ENCODE measurements at places on chromosomes 4 and X.

DNA sequence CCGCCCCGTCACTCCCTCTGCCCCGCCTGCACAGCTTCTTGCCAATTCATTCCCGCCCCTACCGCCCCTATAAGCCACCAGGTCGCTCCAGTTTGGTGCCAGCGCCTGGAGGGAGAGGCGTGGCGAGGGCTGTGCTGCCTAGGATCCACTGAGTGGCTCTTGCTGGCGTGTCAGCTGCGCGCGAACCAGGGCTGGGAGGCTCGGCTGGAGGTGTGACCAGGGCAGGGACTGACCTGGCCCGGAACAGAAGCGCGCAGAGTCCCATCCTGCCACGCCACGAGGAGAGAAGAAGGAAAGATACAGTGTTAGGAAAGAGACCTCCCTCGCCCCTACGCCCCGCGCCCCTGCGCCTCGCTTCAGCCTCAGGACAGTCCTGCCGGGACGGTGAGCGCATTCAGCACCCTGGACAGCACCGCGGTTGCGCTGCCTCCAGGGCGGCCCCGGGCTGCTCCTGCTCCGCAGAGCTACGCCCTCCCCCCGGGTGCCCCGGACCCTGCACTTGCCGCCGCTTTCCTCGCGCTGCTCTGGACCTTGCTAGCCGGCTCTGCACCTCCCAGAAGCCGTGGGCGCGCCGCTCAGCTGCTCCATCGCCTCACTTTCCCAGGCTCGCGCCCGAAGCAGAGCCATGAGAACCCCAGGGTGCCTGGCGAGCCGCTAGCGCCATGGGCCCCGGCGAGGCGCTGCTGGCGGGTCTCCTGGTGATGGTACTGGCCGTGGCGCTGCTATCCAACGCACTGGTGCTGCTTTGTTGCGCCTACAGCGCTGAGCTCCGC is at the start of gene GPR78:
Gene GPR78 (plus strand): TSS at position 72 of the 773 bp plus-strand sequence. CDS start 591 bp downstream, at position 663.
- DNase-seq, result no peak

GRCh38 chrX:101257448-101258258 is 33.5 kb downstream of the TAF7L start:
- no peak for DNase-seq

DNA sequence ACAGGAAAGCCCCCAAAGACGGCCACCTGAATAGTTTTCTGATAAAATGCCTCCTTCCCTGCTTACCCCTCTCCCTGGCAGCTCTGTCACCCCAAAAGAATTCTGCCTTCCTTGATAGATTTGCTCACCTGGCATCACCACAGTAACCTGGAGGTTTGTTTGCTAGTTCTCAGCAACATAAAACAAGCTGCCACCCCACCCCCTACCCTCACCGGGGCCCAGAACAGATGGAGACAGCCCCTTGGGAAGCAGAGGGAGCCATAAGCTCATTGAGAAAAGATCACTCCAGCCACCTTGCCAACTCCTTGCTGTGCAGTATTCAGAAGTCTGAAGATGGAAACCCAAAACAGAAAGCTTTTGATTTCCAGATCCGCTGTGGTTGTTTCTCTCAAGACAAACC is 108.6 kb downstream of the DHX15 start:
- peak; percentile 64 for DNase-seq

DNA sequence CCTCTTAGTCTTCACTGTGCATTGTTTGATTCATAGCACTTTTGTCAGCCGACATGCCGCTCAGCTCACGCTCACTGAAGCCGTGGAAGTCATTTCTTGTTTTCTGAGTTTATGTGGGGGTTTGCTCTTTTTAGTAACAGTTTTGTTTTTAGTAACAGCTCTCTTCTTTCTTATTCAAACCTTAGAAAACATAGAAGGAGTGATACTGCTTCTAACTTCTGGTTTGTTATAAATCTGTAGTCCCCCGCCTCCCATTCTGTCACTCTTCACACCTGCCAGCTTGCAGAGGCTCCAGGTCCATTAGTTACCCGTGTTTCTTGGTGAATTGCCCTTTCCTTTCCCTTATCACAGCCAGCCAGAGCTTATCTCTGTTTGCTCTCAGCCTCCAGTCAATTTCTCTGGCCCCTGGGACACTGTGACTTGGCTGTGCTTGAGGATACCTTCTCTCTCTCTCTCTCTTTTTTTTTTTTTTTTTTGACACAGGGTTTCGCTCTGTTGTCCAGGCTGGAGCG is 50.5 kb downstream of the GRK4 start:
- no peak for DNase-seq

DNA sequence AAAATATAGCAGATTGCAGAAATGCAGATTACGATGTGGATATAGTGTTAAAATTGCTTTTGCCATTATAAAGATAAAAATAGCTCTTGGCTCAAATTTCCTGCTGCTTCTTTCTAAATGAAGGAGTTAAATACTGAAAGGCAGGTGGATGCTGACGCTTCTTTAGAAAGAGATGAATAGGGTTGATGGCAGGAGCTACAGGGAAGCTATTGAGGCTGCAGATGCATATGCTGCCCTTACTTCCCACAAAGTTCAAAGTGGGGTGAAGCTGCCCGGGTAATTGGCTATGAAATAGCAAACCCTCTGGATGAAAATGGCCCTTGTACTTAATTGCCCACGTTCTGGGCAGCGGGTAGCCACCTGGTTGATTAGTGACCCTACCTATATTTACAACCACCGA is 379.5 kb downstream of the ZIC3 start:
- DNase-seq, result no peak

- DNase-seq, result no peak
Observed at GRCh38 chr4:155620637-155621036, 46.0 kb upstream of the GUCY1A1 start.

GRCh38 chrX:21929209-21929608 is 11.3 kb upstream of the SMS start:
- DNase-seq, result no peak

DNA sequence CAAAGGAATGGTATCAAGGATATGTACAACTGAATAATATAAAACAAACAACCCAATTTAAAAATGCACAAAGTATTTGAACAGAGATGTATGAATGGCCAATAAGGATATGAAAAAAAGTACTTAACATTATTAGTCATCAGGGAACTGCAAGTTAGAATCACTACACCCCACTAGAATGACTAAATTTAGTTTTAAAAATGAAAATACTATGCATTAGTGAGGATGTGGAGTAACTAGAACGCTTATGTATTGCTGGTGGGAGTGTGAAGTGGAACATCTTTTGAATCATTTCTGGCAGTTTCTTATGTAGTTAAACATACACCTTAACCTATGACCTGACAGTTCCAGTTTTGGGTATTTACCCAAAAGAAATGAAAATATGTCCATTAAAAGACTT is 13.0 kb upstream of the SLC16A2 start:
- no peak for DNase-seq

- no peak for DNase-seq
Observed at GRCh38 chrX:19545651-19546050, 30.3 kb upstream of the MAP3K15 start.

DNA sequence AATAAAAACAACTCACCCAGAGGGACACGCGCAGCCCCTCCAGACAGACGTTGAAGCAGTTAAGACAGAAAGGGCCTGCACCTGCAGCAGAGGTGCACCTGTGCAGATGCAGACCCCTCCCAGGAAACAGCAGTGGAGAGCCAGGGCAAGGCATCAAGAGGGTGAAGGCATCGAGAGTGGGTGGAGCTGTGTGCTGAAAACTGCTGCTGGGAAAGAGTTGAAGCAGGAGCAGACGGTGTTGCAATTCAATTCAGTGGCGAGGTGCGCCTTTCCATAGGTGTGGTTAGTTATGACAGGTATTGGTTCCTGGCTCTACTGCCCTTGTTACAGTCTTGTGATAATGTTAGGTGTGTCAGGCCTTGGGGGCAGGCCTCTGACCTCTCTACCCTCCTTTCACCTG is 16.7 kb downstream of the LETM1 start:
- DNase-seq, result no peak

DNA sequence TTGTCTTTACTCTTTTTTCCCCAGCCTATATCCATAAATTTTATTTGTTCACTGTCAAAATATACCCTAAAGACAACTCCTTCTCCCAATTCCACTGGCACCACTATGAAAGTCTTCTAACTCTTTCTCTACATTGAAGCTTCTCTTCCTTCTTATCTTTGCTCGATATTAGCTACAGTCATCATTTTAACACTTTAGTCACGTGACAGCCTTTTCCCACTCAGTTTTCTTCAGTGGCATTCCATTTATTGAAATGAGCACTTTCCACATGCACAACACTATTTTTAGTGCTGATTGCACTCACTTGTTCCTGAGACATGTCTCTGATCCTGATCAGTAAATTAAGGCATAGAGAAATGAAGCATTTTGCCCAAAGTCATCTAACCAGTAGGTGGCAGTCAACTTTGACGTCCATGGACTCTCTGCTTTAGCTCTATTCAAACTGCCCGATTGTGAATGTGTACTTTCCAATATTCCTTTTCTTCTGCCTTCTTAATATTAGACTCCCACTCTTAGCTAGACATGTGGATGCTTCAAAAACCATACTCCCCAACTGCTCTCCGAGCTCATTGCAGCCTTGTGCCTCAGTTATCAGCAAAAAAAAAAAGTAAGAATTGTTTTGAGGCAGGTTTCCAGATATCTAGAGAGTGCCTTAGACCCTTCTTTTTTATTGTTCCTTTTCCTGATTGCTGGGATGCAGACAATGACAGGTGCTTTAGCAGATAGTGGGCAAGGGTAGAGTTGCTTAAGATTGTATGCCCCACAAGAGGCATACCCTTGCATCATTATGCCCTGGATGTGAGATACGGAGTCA is 394.4 kb upstream of the ADGRL3 start:
- DNase-seq, result no peak

DNA sequence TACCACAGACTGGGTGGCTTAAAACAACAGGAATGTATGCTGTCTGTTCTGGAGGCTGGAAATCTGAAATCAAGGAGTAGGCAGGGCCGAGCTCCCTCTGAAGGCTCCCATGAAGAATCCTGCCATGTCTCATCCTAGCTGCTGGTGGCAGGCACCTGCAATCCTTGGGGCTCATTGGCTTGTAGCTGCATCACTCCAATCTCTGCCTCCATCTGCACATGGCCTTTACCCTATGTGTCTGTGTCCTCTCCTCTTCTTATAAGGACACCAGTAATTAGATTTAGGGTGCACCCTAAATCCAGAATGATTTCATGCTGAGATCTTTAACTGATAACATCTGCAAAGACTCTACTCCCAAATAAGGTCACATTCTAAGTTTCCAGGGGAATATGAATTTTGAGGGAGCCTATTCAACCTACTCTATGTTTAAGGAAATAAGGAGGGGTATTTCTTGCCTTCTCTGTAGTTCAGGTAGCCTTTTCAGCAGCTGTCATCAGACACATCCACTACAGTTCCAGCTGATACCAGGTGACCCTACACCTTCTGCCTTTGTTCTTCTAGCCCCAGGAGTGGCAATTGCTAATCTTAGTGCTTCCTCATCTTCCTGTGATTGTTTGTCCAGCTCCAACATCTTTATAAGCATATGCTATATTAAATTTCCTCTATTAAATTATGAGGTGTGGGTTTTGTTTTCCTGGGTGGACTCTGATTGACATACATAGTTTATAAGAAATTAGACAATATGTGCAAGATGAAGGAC is 295.1 kb upstream of the TAPT1 start:
- DNase-seq, result no peak

- no peak for DNase-seq
Observed at GRCh38 chr4:122700178-122700725, 32.3 kb upstream of the BBS12 start.

GRCh38 chr4:6474705-6475457 is 2.5 kb upstream of the PPP2R2C start:
- no peak for DNase-seq

DNA sequence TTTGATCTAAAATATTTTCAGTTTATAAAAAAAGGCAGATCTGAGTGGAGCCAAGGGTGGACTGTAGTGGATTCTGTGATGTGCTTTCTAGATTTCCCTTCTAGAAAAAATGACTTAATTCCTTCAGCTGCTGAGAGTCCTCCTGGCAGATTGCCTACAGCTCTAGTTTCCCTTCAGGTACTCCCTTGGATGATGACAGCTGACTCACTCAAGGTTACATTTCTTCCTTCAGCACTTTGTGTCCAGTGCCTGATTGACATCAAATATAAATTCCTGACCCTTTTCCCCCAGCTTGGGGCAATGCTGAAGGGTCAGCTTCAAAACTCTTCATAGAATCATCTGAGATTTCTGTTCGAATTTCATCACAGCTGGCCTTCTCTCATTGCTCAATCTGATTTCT is 161.7 kb downstream of the EMCN start:
- no peak for DNase-seq

- DNase-seq, result no peak
Observed at GRCh38 chr4:163495900-163496299, 1.4 kb downstream of the TMA16 start.

DNA sequence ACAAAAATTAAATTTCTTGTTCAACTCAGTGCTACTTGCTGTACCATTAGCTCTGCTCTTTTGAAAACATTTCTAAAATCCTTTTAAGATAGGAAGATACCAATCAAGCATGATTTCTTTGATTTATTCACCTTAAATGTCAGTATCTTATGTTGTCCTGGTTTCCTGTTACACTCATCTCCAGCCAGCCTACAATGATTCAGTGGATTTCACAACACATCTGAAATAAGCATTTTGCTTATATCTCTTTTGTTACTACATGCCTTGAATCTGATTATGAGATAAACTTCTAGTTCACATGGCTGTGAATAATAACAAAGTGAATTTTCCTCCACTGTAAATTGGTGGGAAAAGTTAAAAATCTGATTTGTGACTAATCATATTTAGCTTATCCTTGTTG is 112.5 kb upstream of the BMP3 start:
- no peak for DNase-seq

DNA sequence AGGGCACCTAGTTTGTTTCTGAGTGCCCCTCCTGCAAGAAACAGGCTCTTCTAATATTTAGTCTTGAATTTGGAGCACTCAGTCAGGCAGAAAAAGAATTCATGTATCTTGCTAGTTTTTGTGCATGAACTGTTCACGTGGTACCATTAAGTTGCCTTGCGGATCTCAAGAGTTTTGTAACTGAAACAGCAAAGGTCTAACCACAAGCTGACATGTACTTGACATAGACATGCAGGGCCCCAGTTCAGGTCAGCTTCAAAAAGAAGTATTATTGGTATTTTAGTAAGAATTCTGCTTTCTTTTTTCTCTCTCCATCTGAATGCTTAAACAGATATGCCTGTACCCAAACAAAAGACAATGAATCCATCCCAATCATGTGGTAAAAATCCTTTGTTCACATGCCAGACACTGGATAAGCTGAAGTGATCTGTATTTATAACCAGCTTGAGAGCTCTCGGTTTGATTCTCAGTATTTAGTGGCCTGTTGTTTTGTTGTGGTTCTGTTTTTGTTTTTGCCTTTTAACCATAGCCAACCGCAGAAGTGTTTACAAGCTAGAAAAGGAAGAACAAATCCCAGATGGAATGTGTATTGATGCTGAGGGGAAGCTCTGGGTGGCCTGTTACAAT is 13.0 kb downstream of the RGN start:
- no peak for DNase-seq

DNA sequence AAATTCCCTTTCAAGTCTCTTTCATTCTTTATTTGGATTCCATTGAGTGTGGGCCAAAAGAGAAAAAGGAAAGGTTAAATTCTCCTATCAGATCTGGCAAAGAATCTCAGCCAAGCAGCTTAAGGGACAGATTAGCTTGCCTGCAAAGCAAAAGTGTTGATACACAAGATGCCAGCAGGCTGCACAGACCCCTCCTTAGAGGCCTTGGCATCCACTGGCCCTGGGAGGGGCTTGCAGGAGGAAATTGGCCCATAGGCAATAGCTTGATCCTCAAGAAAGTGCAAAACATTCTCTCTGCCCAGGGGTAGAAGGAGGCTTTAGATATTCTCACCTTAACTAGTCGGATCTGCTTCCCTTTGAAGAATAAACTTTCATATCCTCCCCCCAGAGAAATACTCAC is 300.4 kb upstream of the CPEB2 start:
- no peak for DNase-seq

- DNase-seq, result no peak
Observed at GRCh38 chrX:46698691-46699090, 60.2 kb downstream of the SLC9A7 start.
